ENCODE measurements at places on chromosomes 13 and 19.

DNA sequence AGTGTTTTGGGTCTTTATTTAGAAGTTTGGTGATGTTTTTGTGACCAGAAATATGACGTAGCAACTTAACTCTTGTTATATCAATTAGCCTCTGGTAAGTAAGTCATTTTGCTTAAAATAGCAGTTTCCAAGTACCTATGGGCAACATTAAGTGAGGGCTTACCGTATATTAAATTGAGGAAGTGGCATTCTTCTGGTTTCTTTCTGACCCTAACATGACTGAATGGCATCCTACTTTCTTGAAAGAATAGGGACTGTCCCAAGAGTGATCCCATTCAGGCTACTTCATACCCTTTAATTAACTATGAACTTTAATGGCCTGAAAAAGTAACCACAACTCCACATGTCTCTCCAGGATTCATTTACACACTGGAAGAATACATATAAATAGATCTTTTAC is 106.6 kb downstream of the MZT1 start:
- no peak for DNase-seq

GRCh38 chr19:1672769-1673644 is 20.6 kb upstream of the TCF3 start:
- DNase-seq: no peak

DNA sequence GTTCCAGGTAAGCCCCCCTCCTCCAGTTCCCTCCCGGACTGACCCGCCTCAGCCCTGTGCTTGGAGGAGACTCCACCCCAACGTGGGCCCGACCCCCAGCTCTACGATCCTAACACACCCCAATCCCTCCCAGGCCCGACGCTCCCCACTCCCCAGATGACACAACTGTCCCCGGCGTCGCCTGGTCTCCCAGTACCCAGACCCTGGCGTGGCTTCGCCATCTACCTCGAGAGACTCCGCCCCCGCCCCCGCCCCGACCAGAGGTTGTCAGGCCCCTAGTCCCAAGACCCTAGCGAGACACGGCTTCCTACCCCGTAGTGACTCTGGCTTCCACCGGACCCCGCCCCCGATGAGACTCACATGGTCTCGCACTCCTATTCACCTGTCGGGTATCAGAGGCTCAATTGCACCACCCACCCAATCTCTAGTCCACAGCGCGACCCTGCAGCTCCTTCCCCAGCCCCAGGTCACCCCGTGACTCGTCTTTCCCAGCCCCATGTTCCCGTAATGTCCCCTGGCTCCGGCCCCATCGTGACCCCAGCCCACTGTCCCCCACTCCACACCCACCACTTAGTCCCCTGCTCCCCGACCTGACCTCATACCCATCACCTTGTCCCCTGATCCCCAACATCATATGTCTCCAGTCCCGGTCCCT is 2.9 kb downstream of the CD37 start:
- DNase-seq: no peak

DNA sequence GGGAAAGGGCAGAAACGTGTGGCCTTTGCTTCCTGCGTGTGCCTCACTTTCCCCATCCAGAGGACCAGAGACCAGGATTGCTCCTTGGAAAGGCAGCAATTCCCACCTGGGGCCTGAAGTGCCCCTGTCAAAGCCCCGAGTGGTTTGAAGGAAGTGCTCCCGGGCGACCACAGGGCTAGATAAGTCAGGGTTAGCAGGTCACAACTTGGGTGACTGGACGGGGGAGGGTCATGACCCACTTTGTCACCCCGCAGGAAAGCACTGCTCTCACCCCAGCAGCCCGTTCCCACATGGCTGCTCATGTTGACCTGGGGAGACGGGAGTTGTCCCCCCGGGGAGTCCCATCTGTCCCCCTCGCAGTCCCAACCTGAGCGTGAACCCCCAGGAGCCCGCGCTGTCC is 459 bp downstream of the PRAM1 start:
- DNase-seq: no peak

GRCh38 chr13:90839061-90839460 is 508.4 kb upstream of the MIR17HG start:
- no peak for DNase-seq
